ENCODE measurements at places on chromosomes 16 and 17.

GRCh38 chr16:1057252-1057932 lies 15.2 kb upstream of the SSTR5 start:
- peak; percentile 90 for DNase-seq

GRCh38 chr16:81107511-81107910 lies 11.3 kb upstream of the GCSH start:
- no peak for DNase-seq

DNA sequence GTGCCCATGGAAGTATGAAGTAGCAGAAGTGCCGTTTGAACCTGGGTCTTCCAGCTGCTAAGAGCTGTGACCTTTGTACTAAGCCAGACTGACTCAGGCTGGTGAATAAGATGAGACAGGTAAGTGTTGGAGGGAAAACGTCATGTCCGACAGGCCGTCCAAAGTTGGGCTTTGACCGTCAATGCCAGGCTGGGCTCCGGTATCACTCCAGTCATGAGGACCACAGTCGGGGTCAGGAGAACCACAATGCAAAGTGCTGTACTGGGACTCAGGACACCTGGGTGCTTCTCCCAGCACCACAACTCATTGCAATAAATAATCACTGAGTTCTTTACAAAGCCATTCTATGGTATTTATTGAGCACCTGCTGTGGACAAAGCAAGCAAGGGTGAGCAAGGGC lies 268.6 kb downstream of the HAPSTR1 start:
- DNase-seq = no peak

DNA sequence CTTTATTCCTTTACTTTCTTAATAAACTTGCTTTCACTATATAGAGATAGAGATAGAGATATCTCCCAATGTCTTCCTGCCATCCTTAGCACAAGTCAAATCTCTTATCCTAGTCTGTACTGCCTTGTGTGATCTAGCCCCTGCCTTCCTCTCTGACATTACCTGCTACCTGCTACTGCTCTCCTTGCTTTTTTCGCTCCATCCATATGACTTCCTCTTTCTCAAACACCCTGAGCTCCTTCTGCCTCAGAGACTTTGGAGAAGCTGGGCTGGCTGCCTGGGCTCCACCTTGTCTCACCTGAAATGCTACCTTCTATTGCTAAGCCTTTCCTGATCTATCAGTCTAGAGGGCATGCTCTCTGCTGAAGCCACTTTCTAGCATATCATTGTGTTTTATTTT lies 24.7 kb upstream of the WSB1 start:
- DNase-seq = no peak

- DNase-seq = peak; percentile 45
Observed at GRCh38 chr17:68197091-68197996, 50.5 kb upstream of the AMZ2 start.

DNA sequence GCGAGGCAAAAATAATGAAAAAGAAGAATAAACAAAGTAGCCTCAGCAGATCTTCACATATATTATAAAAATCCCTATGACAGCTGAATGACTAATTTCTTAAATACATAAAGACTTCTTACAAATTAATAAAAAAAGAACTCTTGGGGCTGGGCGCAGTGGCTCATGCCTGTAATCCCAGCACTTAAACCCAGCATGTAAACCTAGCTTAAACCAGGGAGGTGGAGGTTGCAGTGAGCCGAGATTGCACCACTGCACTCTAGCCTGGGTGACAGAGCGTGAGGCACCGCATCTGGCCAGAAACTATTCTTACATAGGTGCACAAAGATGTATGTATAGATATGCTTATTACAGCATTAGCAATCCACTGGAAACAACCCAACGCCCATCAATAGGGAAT lies 27.7 kb downstream of the C17orf100 start:
- no peak for DNase-seq

GRCh38 chr16:65125322-65125721 lies 3.5 kb upstream of the CDH11 start:
- no peak for DNase-seq

DNA sequence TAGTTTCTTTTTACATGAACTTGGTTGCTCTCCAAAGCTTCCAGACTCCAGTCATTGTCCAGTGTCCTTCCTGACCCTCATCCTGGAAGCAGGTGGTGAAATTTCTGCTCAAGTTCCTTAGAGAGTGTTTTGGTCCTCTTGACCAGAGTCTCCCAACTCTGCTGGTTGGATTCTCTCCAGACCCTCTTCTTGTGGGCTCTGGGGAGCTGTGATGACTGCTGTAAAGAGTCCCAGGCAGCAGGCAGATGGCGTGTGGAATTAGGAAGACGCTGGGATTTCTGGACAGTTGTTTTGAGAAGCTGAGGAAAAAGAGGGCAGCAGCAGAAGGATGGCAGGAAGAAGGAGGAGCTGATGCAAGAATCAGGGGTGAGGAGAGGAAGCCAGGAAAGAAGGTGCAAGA lies 1.6 kb upstream of the SEZ6 start:
- DNase-seq = no peak

Data from iPS-NIHi11 (cell line).